Caudate nucleus (tissue), 63 donors: ENCODE measurements at places on chromosomes 12 and 14.

GRCh38 chr14:79698298-79698711, 513.0 kb downstream of the DIO2 start:
- DNase-seq, result no peak

DNA sequence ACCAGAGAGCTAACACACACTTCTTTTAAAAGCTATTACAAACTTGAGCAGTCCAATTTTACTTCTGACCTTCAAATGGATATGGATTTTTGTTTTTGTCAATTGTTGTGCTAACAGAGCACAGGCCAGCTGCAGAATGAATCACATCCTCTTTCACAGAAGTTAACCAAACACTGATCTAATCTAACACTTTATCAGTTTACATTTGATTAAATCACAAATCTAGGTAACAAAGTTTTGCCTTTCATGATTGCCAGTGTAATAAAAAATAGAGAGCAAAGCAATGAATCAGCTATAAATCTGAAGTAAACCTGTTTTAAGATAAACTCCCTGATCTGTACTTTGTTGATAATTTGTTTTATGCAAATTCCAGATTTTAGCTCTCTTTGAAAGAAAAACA, 273.1 kb upstream of the RGS6 start:
- no peak for DNase-seq

DNA sequence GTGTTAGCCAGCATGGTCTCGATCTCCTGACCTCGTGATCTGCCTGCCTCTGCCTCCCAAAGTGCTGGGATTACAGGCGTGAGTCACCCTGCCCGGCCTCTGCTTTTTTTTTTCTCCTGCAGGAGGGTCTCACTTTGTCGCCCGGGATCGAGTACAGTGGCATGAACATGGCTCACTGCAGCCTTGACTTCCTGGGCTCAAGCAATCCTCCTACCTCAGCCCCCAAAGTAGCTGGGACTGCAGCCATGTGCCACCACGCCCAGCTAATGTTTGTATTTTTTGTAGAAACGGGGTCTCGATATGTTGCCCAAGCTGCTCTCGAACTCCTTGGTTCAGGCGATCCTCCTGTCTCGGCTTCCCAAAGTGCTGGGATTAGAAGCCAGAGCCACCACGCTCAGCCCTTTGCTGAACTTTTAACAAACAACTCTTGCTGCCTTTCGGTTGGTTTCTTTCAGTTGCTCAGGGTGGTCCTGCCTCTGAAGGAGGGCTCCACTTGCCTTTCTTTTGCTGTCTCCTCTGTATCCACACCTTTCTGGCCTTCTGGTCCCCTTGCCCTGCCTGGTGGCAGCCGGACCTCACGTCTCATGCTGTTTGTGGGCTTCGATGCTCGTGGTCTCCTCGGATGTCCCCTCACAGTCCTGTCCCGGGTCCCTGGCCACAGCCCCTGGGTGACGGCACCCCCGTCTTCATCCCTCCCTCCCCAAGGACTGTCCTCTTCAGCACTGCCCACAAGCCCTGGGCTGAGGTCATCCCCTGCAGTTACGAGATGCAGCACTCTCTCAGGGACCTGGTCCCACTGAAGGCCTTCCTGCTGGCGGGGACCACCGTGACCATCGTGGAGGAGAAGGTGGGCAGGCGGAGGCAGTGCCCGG, 3.8 kb upstream of the B3GNT4 start:
- no peak for DNase-seq

DNA sequence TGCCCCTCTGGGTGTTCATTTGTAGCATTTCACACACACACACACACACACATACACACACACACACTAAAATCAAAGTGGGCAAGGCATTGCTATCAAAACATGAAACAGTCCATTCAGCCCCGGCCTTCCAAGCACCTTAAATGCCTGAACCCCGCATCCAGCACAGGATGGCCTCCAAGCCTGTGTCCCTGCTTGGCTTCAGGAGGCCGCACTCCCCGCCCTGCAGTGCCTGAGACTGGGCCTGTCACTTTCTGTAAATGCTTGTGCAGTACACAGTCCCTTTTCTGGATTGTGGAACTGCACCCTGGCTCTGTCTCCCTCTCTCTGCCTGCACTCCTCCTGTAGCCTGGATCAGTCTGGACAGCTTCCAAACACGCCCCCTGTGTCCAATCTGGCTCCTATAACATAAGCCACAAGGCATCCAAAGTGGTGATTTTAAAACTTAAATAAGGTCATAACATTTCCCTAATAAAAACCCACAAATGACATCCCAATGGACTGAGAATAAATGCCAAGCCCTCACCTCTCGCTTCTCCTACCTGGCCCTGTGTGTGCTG, 972.2 kb upstream of the TMEM132C start:
- no peak for DNase-seq

DNA sequence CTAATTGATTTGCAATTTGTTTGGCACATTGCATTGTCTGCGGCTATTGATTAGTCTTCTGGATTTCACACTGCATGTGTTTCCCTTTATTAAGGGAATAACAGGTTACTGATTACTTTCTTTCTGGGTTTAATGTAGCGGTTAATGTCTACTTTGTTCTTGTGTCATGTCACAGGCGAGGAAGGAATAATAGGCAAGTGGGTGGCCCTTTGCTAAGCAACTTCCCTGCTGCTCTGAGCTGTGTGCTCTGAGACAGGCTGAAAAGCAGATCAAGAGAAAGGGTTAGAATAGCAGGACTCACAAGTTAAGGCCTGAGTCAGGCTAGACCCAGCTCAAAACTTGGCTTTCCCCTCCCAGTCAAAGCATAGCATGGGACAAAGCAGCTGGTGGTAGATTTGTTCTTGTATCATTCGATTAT, 77.2 kb downstream of the NKX2-1 start:
- no peak for DNase-seq

DNA sequence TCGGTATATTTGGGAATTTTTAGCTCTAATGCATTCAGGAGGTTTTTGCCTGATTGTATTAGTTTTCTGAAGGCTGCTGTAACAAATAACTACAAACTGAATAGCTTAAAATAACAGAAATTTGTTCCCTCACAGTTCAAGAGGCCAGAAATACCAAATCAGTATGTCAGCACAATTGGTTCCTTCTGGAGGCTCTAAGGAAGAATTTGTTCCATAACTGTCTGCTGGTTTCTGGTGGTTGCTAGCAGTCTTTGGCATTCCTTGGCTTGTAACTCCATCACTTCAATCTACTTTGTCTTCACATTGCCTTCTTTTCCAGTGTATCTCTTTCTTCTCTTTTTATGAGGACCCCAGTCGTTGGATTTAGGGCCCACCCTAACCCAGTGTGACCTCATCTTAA, 21.3 kb downstream of the TMTC3 start:
- DNase-seq, result no peak

DNA sequence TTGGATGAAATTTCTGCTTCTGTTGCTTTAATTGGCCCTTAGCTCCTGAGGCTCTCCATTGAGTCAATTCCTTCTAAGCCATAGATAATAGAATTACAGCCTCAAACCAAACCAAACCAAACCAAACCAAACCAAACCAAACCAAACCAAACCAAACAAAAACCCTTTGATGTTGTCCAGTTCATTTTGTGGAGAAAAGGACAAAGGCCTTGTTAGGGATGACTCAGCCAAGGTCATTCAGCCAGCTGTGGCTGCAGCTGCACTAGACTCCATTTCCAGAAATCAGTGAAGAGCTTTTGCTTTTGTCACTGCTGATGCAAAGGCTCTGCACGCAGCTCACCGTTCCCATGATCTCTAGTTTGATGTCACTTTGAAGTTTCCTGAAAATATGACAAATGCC, 82.2 kb upstream of the RMST start:
- DNase-seq, result no peak

GRCh38 chr12:89339526-89339925, 12.8 kb downstream of the DUSP6 start:
- DNase-seq, result no peak

DNA sequence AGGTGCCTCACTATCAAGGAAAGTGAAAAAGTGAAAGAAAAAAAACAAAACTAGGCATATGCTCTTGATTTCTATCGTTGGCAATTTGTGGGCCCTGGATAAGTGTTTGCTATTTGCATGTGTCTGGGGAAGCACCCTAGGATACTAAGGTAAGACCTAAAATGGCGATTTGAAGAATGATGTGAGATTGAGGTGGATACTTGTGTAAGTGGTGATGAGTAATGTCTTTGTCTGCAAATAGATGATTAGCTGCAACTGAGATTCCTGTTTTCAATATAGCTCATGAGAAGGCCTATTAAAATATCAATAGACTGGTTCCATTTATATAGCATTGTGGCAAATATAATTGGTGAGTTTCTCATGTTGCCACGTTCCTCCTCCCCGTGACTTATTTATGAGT, 261.7 kb downstream of the NEDD1 start:
- DNase-seq, result no peak

DNA sequence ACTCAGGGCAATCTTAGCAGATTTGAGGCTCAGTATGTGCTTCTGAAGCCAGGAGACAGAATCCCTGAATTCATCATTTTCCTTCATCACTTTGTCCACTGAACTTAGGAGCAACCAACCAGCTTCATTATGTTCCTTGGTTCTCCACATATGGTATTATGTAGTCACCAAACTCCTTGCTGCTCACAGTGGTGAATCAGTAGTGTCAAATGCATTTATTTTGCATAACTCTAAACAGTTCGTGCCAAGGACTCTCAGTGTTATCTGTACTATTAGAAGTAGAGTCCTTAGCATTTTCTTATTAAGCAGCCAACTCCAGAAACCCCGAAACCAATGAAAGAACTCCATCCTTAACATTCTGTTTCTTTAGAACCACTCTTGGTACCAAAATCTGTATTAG, 466.9 kb upstream of the RGS6 start:
- no peak for DNase-seq

GRCh38 chr12:56510786-56511185, 10.8 kb upstream of the RBMS2 start:
- DNase-seq, result no peak

- no peak for DNase-seq
Measured at GRCh38 chr12:17609153-17609552, 480.8 kb downstream of the RERGL start.

- DNase-seq, result no peak
Measured at GRCh38 chr12:39047539-39048262, 142.3 kb upstream of the CPNE8 start.

GRCh38 chr12:54019091-54019811, 9.0 kb upstream of the HOXC6 start:
- no peak for DNase-seq

GRCh38 chr12:31362115-31362758, 36.3 kb upstream of the SINHCAF start:
- no peak for DNase-seq

DNA sequence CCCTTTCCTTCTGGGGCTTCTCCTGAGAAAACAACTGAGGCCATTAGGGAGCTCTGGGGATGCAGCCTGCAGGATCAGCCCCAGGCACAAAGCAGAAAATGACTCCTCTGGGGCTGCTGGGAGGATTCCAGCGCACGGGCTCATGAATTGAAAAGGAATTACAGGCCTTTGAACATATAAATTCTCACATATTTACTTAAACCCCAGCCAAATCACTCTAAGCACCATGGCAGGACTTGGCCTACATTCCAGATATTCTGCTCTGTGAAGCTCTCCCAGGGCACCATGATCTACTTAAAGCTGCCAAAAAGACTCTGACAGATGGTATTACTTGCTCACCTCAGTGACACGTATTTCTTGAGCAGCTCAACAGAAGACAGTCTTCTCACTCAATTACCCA, 87.2 kb downstream of the ZFC3H1 start:
- DNase-seq, result no peak

DNA sequence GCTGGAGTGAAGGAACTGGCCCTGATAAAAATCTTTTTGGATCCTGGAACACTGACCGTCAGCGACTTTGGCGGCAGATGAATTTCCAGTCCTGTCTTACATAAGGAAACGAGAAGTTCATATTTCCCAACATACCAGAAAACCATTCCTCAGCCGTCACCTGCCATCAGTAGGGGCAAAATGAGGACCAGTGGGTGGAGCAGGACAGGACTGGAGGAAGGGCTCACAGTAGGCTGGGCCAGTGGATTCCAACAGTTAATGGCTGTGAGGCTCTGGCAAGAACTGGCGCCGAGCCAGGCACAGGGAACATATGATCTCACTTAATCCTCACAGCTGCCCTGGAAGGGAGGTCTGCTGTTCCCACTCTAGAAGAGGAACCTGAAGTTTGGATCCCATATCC, 67.2 kb upstream of the FAM181A start:
- DNase-seq, result no peak

DNA sequence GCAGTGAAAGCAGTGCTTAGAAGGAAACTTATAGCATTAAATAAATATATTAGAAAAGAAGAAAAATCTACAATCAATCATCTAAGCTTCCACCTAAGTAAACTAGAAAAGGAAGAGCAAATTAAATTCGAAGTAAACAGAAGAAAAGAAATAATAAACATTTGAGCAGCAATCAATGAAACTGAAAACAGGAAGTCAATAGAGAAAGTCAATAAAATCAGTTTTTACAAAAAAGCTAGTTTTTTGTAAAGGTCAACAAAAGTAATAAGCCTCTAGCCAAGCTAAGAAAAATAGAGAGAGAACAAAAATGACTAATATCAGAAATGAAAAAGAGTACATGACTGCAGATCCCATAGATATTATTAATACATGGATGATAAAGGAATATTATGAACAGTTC, 34.2 kb upstream of the KTN1 start:
- DNase-seq, result no peak

DNA sequence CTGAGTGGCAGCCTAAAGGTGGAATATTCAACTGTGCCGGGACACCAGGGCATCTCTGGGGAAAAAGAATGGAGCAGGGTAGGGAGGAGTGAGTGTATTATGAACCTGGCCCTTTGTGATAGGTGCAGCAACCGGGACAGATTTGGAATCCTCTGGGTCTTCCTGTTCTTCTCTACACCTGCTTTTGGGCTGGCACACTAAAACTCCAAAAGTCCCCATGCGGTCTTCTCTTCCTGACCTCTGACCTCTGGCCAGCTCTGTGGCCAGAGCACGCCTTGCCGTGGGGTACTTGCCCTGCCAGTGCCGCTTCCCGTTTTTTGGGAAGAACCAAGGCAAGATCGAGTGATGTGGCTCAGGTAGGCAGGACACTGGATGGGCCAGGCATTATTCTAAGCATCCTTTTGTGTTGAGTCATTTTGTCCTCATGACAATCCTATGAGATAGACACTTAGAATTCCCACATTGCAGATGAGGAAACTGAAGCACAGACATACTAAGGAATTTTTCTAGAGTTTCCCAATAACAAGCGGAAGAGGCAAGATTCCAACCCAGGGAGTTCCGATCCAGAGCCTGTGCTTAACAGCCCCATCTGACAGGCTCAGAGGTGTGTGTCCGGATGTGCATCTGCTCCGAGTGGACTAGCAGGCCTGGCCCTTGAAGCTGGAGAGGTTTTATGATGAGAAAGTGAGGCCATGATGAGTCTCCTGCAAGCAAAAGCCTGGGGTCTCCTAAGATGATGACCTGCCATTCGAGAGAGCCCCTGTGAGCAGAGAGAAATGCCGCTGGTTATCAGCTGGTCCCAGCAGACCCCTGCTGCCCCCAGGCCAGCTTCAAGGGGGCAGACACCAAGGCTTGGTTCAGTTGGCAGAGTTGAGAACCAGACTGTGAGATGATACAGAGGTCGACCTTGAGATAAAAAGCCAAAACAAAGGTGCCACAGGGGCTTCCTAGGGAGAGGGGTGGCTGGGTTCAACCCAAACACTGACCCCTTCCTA, 67.9 kb upstream of the ESRRB start:
- DNase-seq, result no peak
